Effector memory CD8-positive, alpha-beta T cell (primary cell): ENCODE measurements at places on chromosomes 1 and 21.

DNA sequence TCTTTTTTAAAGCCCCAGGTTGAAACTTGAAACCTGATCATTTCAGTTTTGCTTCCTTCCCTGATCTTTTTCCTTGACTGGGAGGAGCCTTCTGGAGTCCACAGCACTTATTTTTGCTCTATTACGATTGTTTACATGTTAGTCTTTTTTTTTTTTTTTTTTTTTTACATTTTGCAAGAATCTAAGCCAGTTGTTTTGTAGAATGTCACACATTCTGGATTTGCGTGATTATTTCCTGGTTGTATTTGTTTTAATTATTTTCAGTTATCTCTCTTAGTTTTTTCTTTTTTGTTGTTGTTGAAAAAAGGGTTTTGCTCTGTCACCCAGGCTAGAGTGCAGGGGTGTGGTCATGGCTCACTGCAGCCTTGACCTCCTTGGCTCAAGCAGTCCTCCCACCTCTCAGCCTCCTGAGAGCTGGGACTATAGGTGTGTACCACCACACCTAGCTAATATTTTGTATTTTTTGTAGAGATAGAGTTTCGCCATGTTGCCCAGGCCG lies 32.8 kb downstream of the OSBPL9 start:
- H3K27me3 ChIP-seq: no peaks in the 10 kb centered on the region
- H3K36me3 ChIP-seq: peaks cover 8% of the 10 kb centered on the region
- peaks cover 7% of the 10 kb centered on the region for H3K4me1 ChIP-seq
- no peak for DNase-seq

GRCh38 chr1:66012106-66012784 lies 219.6 kb downstream of the PDE4B start:
- DNase-seq: no peak
- no peak overlapping the region for H3K4me3 ChIP-seq
- no peaks in the 10 kb centered on the region for H3K36me3 ChIP-seq
- H3K27ac ChIP-seq: no peak overlapping the region
- H3K4me1 ChIP-seq: no peaks in the 10 kb centered on the region
- H3K27me3 ChIP-seq: peaks cover 28% of the 10 kb centered on the region

GRCh38 chr1:61828805-61829204 lies 86.5 kb downstream of the PATJ start:
- no peaks in the 10 kb centered on the region for H3K4me1 ChIP-seq
- DNase-seq: no peak
- peaks cover 27% of the 10 kb centered on the region for H3K36me3 ChIP-seq
- H3K4me3 ChIP-seq: no peak overlapping the region

- DNase-seq: no peak
- no peak overlapping the region for H3K27ac ChIP-seq
- no peak overlapping the region for H3K4me3 ChIP-seq
- peaks cover 39% of the 10 kb centered on the region for H3K36me3 ChIP-seq
- no peaks in the 10 kb centered on the region for H3K27me3 ChIP-seq
Observed at GRCh38 chr21:45277101-45278045, 10.3 kb downstream of the POFUT2 start.

- peaks cover 39% of the 10 kb centered on the region for H3K27me3 ChIP-seq
- peaks cover under 1% of the 10 kb centered on the region for H3K4me1 ChIP-seq
- no peak overlapping the region for H3K4me3 ChIP-seq
- no peak for DNase-seq
Observed at GRCh38 chr1:160114085-160114484, 1.5 kb upstream of the ATP1A2 start.

GRCh38 chr1:154349121-154349520 lies 23.8 kb downstream of the ATP8B2 start:
- no peak overlapping the region for H3K4me3 ChIP-seq
- no peaks in the 10 kb centered on the region for H3K27me3 ChIP-seq
- H3K36me3 ChIP-seq: peaks cover 59% of the 10 kb centered on the region
- H3K4me1 ChIP-seq: peaks cover 49% of the 10 kb centered on the region
- no peak for DNase-seq

DNA sequence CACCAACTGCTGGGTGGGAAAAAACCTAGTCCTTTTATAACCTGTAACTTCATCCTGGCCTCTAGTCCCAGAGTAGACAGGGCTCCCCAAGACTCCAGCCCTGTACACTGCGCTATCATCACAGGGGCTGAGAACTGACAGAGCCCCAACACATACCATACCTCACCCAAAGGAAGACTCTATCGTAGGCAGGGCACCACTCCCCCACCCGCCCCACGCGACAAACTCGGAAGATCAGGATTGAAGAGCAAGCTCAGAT lies 15.8 kb downstream of the INPP5B start:
- peak overlapping the region; percentile 84 for H3K27ac ChIP-seq
- no peaks in the 10 kb centered on the region for H3K27me3 ChIP-seq
- no peak for DNase-seq
- H3K4me3 ChIP-seq: peak overlapping the region; percentile 90

- H3K27me3 ChIP-seq: peaks cover 64% of the 10 kb centered on the region
- DNase-seq: no peak
- H3K36me3 ChIP-seq: no peaks in the 10 kb centered on the region
- no peak overlapping the region for H3K27ac ChIP-seq
- H3K4me1 ChIP-seq: no peaks in the 10 kb centered on the region
Observed at GRCh38 chr1:209207126-209207700, 376.3 kb upstream of the CAMK1G start.

GRCh38 chr1:181453541-181454201 lies 29.6 kb upstream of the CACNA1E start:
- no peaks in the 10 kb centered on the region for H3K4me1 ChIP-seq
- peaks cover 37% of the 10 kb centered on the region for H3K27me3 ChIP-seq
- no peaks in the 10 kb centered on the region for H3K36me3 ChIP-seq
- no peak overlapping the region for H3K4me3 ChIP-seq
- no peak overlapping the region for H3K27ac ChIP-seq
